ENCODE measurements at places on chromosomes 2 and 18.
A peak's percentile ranks its signal among the peaks of the same experiment; 100 is the strongest.

GRCh38 chr18:48675352-48675761 lies 136.5 kb downstream of the CTIF start:
- DNase-seq: peak; percentile 89

DNA sequence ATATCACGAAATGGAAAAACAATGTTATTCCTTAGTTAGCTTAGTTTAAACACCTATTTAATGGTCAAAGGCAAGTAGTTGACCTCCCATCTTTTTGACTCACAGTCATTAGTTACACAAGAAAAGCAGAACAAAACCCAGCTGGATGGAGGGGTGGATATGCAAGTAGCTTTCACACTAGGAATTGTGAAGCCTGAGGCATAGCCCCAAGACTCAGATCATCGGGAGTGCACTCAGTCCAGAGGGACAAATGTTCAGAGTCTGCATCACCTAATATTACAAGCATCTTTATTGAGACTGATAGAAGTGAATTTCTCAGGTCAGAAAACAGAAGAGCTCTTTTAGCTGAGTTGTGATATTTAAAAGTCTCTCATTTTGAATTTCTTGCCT lies 15.5 kb upstream of the CPS1 start:
- peak; percentile 4 for DNase-seq

DNA sequence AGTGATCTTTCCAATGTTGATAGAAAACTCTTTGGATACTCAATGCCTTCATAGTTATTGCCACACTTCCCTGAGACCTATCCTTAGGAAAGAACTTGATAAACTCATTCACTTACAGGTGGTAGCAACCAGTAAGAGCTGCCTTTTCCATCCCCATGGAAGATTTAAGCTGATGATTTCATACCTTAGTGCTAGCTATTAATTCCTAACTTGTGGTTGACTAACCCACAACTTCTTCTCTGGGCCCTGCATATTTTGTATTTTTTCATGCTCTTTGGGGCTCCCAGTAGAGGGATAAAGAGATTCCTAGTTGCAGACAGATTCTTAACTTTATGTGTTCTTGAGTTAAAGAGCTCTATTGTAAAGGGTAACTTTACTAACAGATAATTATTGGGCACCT lies 25.2 kb upstream of the SIX3 start:
- no peak for DNase-seq

DNA sequence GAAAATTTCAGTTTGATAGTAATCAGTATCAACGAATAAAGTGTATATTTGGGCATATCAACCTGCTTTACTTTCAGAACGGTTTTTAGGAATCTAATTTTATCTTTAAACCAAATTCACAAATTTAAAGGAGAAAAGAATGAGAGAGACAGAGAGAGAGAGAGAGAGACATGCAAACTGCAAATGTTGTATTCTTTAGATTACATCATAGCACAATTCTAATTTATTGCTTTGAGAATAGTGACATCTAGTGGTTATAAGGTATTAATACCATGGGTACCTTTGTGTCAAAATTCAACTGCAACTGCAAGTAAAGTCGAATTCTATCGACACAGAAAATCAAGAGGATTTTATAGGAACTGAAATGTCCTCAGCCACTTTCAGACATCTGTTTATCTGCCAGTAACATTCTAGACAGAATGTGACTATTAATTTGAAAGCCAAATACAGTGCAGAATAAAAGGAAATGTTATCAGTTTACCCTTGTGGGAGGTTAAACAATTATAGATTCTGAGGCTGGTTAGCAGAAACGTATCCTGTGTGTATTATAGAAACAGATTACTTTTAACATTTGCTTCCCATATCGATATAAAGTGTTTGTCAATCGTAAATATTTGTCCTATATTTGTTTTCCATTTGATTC lies 529.8 kb upstream of the VRK2 start:
- peak; percentile 26 for DNase-seq

DNA sequence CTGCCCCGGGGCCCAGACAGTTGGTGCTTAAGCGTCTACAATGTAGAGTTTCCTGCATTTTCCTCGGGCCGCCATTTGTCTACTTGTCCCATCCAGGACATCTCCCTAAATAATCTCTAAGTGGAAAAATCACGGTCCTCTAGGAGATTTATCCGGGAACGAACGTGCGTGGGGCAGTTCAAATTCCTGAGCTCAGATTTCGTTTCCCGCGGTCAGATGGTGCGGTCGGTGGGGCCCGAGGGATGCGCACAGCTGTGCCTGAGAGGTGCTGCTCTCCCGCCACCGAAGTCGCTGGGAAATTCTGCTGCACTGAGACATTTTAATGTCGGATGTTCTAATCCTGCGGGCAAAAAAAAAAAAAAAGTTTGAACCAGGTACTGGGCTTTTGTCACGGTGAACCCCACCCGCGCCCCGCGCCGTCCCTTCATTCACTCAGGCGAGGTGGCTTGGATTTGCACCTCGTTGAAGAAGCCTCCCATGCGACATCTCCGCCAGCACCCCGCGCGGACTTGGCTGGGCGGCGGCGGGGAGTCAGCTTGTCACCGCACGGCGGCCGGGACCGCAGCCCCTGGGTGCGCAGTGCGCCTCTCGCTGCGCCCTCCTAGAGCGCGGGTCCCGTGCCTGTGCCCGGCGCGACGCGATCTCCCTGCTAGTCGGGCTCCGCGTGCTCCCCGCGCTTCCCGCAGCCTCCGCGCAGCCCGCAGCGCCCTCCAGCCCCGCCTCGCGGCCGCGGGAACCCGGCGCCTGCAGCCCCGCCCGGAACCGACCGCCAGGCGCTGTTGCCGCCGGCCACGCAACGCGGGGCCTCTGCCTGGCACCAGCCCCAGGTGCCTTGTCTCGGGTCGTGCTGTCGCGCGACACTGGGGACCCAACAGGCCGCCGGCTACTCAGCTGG lies 191.9 kb upstream of the TCF4 start:
- peak; percentile 52 for DNase-seq

DNA sequence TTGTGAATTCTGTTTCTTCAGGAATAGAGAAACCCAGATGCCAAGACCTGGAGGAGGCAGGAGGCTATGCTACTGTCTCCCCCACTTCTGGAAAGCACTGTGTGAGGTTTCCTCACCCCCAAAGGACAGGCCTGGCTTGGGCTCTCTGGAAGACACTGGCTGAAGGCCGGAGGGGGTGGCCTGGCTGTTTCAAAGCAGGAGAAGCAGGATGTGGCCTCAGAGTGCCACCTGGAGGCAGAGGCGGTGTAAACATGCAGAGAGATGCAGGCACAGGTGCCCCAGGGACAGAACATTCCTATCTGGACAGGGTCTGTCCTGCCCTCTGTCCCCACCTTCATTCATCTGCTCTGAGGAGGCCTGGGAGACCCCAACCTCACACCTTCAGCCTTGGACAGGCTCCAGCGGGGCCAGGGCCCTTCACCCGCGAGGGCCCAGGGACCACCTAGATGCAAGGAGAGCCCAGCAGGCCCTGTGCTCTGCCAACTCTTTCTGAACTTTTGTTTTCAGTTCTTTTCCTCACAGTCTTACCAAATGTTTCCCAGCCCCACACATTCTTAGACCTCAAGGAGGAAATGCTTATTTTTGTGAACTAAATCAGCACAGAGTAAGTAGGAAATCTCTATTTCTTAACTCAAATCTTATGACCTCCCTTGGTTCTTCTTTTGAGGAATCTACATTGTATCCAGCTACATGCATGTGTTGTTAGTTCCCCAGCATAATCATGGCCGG lies 79.2 kb downstream of the LONRF2 start:
- peak; percentile 70 for DNase-seq

GRCh38 chr18:36162981-36163380 lies 24.3 kb upstream of the MOCOS start:
- DNase-seq: no peak

DNA sequence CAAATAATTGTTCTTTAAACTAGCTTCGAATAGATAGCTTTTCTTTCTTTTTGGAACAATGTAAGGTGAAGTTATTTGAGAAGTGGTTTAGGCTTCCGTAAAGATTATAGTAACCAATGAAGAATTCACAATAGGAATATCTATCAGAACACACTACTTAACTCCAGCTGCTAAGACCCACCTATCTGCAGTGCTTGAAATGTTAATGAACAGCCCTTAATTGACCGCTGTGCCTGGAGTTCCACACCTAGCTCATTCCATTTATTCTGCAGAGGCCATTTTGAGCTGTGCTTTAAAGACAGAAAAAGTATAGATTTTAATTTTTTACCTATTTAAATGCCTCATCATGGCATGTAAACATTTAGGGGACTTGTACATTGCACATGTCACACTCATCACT lies 83.3 kb upstream of the APCDD1 start:
- DNase-seq: no peak

DNA sequence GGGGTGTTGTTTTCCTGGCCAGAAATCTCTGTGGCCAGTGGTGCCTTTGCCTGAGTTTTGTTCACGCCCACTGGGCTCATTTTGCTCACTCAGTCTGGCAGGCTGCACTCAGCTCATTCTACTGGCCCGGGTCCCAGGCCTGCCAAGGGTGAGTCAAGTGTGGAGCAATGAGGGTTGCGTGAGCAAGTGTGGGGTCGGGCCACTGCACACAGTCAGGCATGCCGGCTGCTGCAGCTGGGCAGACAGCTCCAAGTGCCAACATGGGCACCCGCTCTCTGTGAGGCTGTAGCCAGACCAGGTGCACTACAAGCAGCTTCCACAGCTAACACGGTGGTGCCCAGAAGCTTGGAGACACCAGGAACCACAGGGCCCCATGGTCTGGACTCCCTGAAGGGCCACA lies 801.1 kb upstream of the RAB6C start:
- DNase-seq: no peak

DNA sequence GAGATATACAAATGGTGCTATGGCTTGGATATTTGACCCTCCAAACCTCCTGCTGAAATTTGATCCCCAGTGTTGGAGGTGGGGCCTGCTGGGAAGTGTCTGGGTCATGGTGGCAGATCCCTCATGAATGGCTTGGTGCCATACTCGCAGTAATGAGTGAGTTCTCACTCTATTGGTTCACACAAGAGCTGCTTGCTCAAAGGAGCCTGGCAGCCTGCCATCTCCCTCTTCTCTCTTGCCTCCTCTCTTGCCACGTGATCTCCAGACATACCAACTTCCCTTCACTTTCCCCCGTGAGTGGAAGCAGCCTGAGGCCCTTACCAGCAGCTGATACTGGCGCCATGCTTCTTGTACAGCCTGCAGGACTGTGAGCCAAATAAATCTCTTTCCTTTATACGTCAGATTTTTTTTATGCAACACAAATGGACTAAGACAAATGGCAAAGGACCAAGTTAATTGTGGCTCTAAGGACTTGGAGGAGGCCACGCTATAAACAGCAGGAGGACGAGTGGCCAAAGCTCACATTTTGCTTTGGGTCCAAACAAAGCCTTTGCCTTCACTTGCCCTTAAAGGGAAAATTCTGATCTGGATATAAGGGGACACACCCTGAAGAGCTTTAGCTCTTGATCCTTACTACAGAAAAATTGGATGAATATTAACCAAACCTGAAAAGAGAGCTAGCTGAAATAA lies 214.7 kb downstream of the SS18 start:
- no peak for DNase-seq

GRCh38 chr2:236776695-236777251 lies 207.1 kb downstream of the ACKR3 start:
- no peak for DNase-seq

GRCh38 chr2:73035899-73036711 lies 35.4 kb downstream of the SFXN5 start:
- DNase-seq: no peak

Measured in muscle of arm (tissue), 14 donors.